ENCODE measurements at places on chromosomes 12 and 14.
A peak's percentile ranks its signal among the peaks of the same experiment; 100 is the strongest.

DNA sequence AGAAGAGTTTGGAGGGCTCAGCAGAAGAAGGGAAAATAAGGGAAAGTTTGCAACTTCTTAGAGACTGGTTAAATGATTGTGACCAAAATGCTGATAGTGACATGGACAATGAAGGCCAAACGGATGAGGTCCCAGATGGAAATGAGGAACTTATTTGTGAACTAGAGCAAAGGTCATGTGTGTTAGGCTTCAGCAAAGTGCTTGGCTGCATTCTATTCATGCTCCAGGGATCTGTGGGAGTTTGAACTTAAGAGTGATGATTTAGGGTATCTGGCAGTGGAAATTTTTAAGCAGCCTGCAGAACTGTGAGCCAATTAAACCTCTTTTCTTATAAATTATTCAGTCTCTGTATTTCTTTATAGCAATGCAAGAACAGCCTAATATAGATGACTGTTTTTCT is 88.9 kb upstream of the ARHGAP5 start:
- no peak for DNase-seq

- no peak for DNase-seq
Observed at GRCh38 chr12:22229652-22230279, 104.7 kb downstream of the ST8SIA1 start.

DNA sequence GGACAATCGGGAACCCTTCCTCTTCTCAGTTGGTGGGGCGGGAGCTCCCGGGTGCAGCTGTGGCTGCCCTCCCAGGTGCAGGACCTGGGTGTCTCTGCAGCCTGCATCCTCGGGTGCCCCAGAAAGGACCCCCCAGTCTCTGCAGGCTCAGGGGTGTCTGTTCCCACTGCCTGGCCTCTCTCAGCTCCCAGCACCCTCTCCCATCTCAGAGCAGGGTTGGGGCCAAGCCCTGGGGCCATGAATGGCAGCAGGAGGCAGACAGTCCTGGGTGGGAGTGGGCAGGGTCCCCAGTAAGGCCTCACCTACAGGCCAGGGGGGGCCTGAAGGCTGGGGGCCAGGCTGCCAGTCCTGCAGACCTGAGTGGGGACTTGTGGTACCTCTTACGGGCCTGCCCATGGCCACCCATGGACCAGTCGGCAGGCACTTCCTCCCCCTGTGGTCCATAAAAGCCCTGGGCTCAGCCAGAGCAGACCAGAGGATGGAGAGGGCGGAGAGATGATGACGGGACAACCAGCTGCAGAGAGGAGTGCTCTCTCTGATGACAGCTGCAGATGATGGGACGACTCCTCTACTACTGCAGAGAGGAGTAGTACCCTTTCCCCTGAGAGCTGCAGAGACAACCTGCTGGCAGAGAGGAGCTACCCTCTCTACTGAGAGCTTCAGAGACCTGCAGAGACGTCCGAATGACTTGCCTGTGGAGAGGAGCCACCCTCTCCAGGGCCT is 26.6 kb downstream of the TCHP start:
- DNase-seq, result no peak

DNA sequence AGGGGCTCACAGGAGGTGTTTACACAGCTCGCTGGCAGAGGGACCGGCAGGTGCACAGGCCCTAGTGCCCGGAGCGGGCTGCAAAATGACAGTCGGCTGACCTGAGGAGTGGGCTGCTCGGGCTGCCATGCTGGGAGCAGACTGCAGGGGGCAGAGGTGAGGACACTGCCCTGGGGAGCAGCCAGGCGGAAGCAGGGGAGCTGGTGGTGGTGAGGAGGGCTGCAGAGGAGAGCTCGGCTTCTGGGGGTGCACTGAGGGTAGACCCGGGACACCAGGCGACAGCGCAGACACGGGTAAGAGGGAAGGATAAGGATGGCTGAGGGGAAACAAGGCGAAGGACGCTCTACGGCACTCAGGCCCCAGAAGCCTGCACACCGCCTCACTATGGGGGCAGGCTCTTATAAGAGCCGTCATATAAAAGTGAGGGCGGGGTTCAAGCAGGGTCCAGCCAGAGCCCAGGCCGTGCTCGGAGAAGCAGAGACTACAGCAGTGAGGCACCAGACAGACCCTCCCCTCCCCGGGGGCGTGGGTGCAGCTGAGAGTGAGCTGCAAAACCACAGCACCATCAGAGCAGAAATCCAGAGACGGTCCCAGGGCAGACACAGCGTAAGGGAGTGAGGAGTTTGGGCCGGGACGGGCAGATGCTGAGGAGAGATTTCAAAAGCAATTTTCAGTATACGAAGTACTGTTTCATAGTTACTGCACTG is 62.5 kb downstream of the CCDC88C start:
- DNase-seq, result peak; percentile 30

DNA sequence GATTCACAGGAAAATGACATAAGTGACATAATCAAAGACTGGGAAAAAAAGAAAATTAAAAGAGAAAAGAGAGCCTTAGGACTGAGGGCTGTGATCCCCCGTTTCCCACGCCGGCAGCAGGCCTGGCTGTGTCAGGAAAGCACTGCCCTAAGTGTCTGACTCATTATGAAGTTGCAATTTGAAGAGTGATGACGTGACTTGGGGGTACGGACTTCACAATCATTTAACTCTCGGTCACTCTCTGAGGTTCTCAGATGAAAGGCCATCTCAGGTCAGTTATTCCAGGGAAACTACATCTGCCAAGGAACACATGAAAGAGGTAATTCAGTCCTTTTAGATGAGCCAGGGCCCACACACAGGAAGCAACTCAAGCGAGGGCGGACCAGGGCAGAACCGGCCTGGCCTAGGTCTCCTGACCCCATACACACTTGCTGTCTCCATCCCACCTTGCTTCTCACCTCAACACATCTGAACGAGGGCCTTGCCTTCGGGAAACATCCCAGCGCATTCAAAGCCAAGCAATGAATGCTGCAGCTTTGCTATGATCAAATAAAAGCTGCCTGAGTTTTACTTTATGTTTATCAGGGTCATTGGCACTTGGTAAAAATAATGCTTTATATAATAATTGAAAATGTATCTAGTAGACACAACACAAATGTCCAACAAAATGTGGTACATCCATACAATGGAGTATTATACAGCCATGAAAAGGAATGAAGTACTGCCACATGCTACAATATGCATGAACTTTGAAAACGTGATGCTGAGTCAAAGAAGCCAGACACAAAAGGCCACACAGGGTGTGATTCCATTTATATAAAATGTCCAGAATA is 2.7 kb downstream of the SSH1 start:
- peak; percentile 67 for DNase-seq

- no peak for DNase-seq
Observed at GRCh38 chr14:50023671-50024490, 92.5 kb downstream of the VCPKMT start.

- no peak for DNase-seq
Observed at GRCh38 chr14:74503938-74504335, 10.4 kb downstream of the ISCA2 start.

GRCh38 chr12:95205685-95206084 is 11.6 kb downstream of the FGD6 start:
- no peak for DNase-seq

GRCh38 chr14:81172353-81172752 is 48.4 kb downstream of the GTF2A1 start:
- DNase-seq, result no peak

- no peak for DNase-seq
Observed at GRCh38 chr12:102479099-102479885, 1.1 kb downstream of the IGF1 start.

GRCh38 chr14:104792945-104793702 is 2.4 kb downstream of the AKT1 start:
- DNase-seq, result no peak

GRCh38 chr14:98859301-98859700 is 412.7 kb downstream of the BCL11B start:
- DNase-seq, result no peak

DNA sequence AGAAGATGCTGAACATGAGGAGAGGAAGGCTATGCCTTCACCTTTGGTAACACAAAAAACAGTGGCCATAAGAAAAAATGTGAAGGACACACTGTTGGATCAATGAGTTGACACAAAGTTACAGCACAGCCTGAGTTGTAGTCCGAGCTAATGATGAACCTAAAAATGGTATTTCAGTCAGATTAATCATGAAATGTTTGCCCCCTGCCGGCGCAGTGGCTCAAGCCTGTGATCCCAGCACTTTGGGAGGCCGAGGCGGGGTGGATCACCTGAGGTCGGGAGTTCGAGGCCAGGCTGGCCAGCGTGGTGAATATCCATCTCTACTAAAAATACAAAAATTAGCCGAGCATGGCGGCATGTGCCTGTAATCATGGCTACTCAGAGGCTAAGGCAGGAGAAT is 1.3 kb upstream of the CAPRIN2 start:
- DNase-seq, result no peak

- DNase-seq, result no peak
Observed at GRCh38 chr12:107332743-107333142, 239.4 kb upstream of the CRY1 start.

- DNase-seq, result no peak
Observed at GRCh38 chr12:16611146-16611545, 5.2 kb upstream of the LMO3 start.

- DNase-seq, result peak; percentile 9
Observed at GRCh38 chr12:25959071-25959961, 834 bp downstream of the RASSF8 start.

DNA sequence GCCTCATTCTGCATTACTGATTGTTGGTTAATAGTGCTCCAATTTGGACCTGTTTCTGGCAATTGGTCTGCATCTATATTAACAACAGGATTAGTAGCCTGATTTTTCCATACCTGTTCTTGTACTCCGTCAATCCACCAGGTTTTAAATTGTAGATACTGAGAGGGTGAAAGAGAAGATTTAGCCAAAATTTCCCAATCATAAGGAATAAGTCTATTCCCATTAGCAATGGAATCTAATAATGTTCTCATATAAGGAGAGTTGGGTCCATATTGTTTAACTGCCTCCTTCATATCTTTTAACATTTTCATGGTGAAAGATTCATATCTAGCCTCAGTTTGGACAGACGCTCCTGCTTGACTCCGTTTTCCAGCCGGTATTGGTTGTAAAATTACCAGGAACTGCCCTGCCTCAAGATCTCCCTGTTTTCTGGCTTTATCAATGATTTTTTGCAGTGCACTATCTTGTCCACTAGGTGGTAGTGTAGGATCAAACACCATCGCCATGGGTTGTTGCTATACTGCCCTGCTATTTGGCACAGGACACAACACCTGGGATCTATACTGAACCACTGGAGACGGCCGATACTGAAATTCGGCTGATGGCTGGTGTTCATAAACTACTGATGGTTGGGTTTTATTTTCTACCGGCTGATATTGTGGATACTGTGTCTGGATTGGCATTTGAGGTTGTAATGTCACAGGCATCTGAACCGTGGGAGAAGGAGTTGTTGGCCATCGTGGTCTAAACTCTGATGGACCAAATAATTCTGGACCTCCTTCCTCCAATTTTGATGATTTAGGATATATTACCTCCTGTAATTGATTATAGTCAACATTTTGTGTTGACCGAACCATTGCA is 25.2 kb downstream of the DHRS4L2 start:
- DNase-seq, result peak; percentile 78

DNA sequence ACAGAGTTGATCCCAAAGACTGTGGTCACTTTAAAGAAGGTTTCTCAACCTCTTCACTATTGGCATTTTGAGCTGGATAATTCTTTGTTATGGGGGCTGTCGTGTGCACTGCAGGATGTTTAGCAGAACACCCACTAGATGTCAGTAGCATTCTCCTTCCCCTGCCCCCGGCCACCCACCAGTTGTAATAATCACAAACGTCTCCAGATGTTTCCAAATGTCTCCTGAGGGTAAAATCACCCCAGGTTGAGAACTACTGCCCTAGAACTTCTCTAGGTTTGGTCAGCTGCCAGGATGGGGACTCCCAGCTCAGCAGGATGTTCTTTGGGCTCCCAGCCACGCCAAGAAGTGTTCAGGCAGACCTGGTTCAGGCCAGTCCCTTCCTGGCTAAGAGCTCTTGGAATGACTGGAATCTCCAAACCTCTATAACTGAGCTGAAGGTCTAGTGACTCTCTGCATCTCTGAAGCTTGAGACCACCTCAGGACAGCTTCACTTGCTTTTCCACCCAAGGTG is 12.5 kb upstream of the AJUBA start:
- peak; percentile 32 for DNase-seq

- DNase-seq, result peak; percentile 25
Observed at GRCh38 chr14:72962829-72963312, 36.6 kb downstream of the DCAF4 start.

- peak; percentile 1 for DNase-seq
Observed at GRCh38 chr12:8698132-8698851, 501 bp downstream of the RIMKLB start.

GRCh38 chr12:5488626-5488955 is 56.7 kb downstream of the NTF3 start:
- DNase-seq, result no peak

- no peak for DNase-seq
Observed at GRCh38 chr12:43921666-43922337, 85.9 kb downstream of the TMEM117 start.

GRCh38 chr14:23483236-23483854 is 13.8 kb downstream of the NGDN start:
- DNase-seq, result peak; percentile 21

GRCh38 chr12:127664901-127665300 is 602.1 kb upstream of the TMEM132C start:
- no peak for DNase-seq

- DNase-seq, result no peak
Observed at GRCh38 chr12:3206536-3207072, 129.4 kb downstream of the TSPAN9 start.

- no peak for DNase-seq
Observed at GRCh38 chr12:95118138-95118787, 44.8 kb upstream of the NR2C1 start.

- DNase-seq, result peak; percentile 76
Observed at GRCh38 chr14:90903101-90903500, 86.9 kb upstream of the TTC7B start.

GRCh38 chr14:80669426-80669825 is 272.1 kb downstream of the CEP128 start:
- DNase-seq, result no peak

GRCh38 chr12:92063641-92064040 is 82.0 kb downstream of the BTG1 start:
- no peak for DNase-seq

DNA sequence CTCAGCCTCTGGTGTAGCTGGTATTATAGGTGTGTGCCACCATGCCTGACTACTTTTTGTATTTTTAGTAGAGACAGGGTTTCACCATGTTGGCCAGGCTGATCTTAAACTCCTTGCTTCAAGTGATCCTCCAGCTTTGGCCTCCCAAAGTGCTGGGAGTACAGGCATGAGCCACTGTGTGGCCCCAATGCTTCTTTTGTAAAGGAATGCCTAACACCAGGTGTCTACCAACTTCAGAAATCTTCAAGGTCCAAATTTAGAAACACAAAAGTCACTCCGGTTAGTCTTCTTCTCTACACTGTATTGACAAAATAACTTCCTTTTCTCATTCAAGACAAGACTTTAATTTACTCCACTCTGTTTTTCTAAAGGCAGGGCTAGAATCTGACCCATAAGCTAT is 188.7 kb downstream of the PRKD1 start:
- DNase-seq, result no peak

GRCh38 chr12:52522346-52523011 is 2.3 kb upstream of the KRT5 start:
- no peak for DNase-seq

All from activated CD4-positive, alpha-beta T cell treated with anti-CD3 and anti-CD28 coated beads, Interleukin-10, Interleukin-2, amounts not matched to agents 100 ng/mL and 50 ng/mL, durations not matched to agents 16 hours and 8 hours (primary cell).